Stimulated activated CD4-positive, alpha-beta T cell treated with anti-CD3 and anti-CD28 coated beads, Interleukin-1b, Interleukin-23, amount 100 ng/mL, for 1 hour (primary cell): ENCODE measurements at places on chromosomes 6 and 20.

- no peak for DNase-seq
Observed at GRCh38 chr6:57017841-57018240, 28.7 kb upstream of the KIAA1586 start.

GRCh38 chr6:142947714-142948480, 2.9 kb upstream of the HIVEP2 start:
- DNase-seq: peak; percentile 4

DNA sequence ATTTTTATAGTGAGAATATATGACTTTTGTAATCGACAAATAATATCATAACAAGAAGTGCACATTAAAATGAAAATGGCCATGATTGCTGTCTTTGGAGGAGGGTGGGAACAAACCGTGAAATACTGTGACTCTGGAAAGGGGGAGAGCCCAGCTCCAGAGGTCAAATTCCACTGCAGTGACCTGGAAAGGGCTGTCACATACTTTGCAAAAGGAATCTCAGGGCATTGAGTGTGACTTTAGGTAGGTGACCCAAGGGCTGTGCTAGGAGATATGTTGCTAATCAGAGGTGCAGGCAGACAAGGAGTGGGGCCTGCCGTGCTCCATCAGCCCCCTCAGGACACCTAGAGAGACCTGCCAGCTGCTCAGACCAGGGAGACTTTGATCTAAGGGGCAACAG, 28.1 kb upstream of the BMP7 start:
- DNase-seq: no peak

- DNase-seq: no peak
Observed at GRCh38 chr6:138563650-138564049, 64.4 kb upstream of the NHSL1 start.

DNA sequence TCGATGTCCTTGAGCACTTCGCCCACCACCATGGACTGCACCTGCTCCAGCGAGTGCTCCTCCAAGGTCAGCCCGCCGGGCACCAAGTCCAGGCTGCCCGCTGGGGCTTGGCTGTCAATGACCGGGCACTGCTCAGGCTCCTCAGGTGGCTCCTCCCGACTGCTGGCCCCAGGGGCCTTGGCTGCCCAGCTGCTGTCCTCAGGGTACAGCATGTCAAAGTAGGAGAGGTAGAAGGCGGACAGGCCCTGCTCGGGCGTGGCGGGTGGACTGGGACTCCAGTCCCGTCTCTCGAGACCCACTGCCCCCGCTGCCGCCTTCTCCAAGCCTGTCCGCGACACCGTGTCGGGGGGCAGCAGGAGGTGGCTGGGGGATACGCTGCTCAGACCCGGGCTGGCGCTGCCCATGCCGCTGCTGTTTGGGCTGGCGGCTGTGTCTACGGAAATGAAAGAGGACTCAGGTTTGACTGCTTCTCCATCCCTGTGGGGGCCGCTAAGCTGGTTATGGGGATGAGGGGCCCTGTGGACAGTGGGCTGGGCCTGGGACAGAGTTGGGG, 12.0 kb downstream of the SPDEF start:
- DNase-seq: no peak

DNA sequence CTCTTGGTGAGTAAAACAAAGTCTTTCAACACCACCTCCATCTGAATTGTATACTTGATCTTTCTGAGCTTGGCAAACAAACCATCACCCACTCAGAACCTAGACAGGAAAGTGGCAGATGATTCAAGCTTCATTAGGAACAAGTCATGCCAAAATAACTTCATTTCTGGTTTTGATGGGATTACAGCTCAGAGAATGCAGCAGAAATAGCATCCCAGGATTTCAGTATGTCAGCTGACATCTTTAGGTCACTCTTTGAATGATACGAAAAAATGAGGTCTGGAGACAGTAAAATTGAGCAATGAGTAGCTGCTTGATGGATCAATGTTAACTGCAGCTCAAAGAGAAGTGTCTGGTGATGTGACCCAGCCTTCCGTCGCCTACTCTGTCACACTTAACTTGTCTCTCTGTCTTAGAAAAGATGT, 92.4 kb downstream of the GJA10 start:
- DNase-seq: no peak

- no peak for DNase-seq
Observed at GRCh38 chr20:58637466-58638213, 13.4 kb upstream of the STX16 start.

- DNase-seq: no peak
Observed at GRCh38 chr20:53557130-53557529, 36.5 kb downstream of the ZNF217 start.

DNA sequence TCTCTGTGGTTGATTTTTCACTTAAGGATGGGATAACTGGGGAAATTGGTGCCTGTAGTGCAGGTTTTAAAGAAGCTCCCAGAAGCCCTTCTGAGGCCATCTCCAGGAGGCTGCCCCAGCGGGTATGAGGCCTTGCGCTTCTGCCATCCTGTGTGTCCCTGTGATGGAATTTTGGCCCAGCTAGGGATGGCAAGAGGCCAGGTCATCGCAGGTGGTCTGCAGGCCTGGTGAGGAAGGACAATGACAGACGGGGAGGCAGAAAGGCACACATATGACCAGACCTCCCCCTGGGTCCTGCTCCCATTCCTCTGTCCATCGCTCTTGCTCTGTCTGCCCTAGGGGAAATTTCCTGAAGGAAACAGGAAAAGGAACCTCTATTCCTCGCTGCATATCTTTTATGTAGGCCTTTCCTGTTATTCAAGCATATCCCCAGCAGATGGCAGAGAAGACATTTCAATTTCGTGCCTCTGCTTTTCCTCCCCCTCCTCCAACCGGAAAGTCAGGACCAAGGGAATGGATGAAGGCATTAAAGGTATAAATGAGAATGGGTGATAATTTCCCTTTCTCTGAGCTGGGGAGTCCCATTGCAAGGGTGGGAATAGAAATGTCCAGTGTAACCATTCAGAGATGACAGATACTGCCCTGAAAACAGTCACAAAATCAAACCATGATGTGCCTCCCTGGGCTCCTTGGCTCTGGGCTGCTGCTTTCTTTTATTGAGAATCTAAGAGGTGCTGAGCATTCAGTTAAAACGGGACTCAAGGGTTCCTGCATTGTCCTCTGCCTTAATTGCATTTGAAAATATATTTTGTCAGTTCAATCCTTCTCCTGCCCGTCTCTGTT, 17.6 kb upstream of the HLA-F start:
- DNase-seq: no peak

DNA sequence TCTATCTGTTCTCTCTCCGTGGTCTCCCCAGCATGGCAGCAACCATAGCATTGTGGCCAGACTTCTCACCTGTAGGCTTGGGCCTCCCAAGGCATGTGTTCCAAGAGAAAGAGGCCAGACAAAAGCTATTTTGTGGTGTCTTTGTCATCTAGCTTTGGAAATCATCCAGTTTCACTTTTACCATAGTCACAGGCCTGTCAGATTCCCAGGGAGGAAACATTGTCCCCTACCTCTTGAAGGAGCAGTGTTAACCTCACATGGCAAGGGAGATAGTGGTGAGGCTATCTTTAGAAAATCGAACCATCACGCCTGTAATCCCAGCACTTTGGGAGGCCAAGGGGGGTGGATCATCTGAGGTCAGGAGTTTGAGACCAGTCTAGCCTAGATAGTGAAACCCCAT, 42.3 kb upstream of the RALGAPA2 start:
- DNase-seq: no peak

GRCh38 chr20:13355411-13355810, 134.3 kb downstream of the ISM1 start:
- DNase-seq: no peak

DNA sequence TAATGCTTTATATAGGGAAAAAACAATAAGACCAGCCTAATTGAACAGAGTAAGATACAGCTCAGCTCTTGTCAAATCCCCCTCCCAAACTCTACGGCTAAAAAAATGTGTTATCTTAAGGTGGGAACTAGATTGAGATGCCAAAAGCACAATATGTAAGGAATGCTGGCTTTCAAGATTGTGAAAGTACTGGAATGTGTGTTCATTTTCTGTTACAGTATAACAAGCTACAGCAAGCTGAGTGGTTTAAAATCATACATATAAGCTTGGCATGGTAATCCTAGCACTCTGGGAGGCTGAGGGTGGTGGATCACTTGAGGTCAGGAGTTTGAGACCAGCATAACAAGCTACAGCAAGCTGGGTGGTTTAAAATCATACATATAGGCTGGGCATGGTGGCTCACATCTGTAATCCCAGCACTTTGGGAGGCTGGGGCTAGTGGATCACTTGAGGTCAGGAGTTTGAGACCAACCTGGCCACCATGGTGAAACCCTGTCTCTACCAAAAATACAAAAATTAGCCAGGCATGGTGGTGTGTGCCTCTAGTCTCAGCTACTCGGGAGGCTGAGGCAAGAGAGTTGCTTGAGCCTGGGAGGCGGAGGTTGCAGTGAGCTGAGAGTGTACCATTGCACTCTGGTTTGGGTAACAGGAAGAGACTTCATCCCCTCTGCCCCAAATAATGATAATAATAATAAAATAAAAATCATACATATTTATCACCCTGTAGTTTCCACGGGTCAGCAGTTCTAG, 297.7 kb downstream of the DOK5 start:
- no peak for DNase-seq

DNA sequence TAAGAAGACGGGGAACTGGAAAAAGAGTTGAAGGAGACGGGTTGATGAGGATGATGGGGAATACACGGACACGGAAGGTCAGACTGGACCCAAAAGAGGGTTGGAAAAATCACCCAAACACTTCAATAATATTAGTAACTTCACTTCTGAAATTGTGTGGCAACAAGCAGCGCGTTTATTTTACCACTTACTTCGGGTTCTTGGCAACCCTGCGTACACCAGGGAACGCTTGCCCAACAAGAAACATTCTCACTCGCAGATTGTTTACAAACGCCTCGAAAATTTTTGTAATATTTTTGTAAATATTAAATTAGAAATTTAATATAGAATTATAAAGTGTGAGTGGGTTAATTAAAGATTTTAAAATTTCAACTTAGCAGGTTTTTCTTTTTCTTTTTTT, 99.5 kb downstream of the CEBPB start:
- DNase-seq: no peak

DNA sequence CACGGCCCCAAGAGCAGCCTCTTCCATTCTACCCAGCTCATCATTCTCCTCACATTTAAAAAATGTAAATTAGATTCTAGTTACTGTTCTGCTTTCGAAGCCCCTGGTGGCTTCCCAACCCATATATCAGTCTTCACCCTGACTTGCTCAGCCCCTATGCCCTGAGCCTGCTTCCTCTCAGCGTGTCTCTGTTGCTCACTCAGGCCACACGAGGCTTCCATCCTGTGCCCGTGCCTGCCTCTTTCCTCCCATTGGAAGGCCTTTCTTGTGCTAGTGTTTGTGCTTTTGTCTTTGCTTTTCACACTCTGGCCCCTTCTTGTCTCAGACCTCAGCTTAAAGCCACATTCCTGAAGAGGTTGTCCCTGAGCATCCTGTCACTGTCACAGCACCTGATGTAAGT, 78.1 kb downstream of the AFDN start:
- DNase-seq: no peak

- DNase-seq: no peak
Observed at GRCh38 chr20:5357946-5358345, 41.2 kb upstream of the PROKR2 start.

DNA sequence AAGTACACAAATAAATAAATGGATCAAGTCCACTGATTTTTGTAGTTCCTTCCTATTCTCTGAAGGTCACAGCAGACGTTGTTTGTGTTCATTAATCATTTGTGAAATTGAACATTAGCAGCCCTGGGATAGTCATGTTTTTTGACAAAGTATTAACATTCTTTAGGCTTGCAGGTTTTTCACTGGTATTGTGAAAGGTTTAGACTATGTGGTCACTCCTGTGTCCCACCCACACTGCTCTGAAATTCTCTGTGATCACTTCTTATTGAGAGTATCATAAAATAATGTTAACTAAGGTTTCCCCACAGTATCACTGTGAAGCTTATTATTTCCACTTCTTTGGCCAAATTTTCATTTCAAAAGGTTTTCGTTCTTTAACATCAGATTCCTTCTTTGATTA, 3.5 kb downstream of the FAM83B start:
- DNase-seq: no peak

GRCh38 chr20:346640-347316, at the start of gene NRSN2:
NRSN2 (plus strand) TSS chr20:347111; CDS start chr20:349644, 2,533 bp downstream.
- DNase-seq: no peak

GRCh38 chr6:30823534-30823865, 60.8 kb upstream of the DDR1 start:
- DNase-seq: no peak

GRCh38 chr6:131430531-131430930, 142.5 kb upstream of the ARG1 start:
- no peak for DNase-seq

- DNase-seq: no peak
Observed at GRCh38 chr20:31580706-31581105, 24.4 kb upstream of the ID1 start.

DNA sequence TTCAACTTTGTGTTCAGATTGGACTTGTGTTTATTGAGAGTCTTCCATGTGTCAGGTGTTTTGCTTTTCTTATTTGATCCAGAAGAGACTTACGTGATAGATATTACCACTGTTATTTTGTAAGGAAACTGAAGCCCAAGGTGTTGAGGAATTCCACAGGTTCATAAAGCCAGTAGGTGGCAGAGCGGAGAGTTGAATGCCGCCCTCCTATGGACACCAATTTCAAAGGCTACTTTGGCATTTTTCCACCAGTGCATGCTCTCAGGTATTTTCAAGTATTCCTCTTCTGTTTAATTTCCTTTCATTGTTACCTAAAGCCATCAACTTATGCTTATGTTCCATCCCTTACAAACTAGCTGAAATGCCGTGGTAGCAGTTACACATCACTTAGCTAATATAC, 14.0 kb upstream of the COL10A1 start:
- no peak for DNase-seq

DNA sequence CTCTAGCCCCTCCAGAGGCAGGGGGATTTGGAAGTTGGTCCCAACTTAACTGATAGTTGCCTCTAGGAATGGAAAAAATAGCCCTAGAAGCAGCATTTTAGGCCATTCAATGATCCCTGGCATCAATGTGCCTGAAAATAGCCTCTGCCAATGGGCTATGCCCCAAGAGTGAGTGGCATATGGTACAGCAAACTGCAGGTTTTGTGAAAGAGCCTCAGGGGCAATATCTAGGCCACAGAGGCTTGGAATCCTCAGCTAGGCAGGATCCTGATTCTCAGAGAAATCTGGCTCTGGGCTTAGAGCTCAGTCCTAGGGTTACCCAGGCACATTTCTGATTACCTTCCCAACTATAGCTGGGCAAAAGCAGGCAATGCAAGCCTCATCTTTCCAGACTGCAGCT, 104.4 kb upstream of the MOCS1 start:
- DNase-seq: no peak

DNA sequence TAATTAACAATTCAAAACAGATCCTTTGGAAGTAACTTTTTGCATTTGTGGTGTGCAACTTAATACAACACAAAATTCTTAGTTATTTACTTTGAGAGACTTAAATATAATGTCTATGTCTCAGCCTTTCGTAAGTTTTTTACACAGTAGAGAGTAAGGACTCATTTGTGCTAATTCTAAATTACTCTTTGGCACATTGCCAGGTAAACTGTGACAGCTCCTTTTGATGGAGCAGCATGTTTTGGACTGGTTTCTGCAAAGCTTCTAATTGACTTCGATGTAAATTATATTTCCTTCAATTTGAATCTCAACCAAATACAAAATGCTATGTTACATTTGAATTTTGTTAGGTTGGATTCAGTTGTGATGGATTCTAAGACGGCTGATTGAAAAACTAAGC, 450.7 kb upstream of the OPRM1 start:
- no peak for DNase-seq
